Inflammatory macrophage (primary cell): ENCODE measurements at places on chromosomes 5 and 9.

DNA sequence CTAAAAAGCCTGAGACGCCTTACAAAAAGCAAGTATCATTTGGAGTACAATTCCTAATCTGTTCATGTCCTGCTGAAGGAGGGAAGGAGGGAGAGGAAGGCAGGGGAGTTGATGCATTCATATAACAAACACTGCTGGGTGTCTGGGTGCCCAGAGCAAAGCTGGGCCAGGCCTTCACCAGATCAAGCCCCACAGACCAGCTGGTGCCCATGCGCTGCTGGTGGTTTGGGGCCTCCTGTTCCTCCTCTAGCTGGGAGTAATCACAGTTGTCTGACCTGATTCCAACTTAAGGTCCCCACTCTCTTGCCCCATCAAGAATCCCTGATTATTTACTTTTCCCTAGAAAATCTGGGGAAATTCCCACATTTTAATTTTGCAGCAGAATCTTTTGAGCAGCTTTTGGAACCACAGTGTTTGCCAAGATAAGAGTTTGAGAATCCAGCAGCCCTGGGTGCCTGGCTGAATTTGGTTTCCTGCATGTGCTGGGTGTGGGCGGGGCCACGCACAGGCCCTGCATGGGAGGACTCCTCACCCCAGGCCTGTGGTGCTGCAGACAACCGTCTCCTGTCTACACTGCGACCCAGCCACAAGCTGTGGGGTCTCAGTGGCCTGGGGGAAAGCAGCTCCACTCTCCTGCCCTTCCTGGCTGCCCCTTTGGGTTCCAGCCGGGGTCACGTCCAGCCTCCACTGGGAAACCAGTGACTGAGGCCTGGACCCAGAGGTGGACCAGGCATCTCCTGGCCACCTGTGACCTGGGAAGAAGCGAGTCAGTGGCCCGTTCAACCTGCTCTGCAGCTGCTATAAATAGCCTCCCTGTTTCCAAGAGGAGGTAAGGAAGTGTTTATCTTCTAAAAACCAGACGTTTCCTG, 47.5 kb downstream of the NEURL1B start:
- no peak for DNase-seq

GRCh38 chr9:113632776-113633590, 169.5 kb downstream of the RGS3 start:
- DNase-seq, result peak; percentile 71

DNA sequence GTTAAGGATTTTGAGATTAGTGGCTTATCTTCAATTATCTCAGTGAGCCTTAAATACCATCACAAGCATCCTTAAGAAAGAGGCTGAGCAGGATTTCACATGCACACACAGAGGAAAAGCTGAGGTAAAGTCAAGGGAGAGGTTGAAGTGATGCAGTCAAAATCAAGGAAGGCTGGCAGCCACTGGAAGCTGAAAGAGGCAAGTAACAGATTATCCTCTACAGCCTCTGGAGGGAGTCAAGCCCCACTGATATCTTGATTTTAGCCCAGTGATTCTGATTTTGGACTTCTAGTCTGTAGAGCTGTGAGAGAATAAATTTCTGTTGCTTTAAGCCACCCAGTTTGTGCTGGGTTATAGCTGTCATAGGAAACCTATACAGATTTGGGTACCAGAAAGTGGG, 80.1 kb downstream of the ANKRD31 start:
- DNase-seq, result no peak

DNA sequence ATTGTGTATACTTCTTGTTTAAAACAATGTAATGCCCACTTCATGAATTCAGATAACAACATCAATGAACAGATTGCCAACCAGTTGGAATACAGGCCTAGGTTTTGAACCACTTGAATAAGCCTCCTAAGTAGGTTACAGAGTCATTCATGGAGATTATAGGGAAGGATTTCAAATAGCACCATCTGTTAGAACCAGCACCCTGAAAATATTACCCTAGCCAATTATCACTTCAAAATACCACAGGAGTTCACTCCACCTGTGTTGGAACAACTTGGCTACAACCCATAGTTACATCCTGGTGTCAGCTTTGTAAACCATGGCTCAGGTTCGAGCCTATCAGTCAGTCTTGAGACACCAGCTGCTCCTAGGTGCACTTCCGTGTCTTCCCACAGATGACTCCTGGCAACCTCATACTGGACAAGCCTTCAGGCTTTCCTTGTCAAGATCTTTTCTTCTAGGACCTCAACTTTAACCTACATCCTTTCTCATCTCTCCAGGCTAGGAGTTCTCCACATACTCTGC, 350.0 kb downstream of the DEPDC1B start:
- DNase-seq, result no peak

DNA sequence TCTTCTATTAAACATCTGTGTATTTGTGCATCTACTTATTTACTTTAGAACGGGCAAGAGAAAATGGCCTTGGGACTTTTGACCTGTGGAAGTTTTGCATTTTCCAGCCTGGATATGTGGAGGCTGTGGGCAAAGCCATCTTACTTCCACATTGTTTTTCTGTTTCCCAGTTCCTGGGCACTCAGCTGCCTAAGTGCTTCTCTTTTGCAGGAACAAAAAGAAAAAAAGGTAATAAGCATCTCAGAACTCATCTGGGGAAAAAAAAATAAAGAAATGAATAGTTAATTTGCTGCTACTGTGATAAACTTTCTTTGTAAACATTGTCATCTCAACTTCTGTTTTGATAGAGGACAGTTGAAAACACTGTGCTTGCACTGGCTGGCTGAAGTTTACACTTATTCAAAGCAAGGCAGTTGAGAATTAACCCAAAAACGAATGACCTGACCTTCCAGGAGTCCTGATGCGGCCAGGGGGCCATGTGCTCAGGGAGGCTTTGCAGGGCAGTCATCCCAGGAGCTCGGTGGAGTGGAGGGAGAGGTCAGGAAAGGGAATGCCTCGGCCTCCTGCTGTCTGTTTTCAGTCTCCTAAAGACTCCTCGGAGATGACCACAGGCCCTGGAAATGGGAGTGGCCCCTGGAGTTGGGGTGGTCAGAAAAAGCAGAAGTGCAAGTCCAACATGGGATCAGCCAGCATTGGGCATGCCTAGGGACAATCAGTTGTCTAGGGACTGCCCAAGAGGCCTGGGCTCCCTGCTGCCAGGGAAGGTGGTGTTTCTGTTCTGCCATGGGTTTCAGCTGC, 75.5 kb downstream of the RAI14 start:
- DNase-seq, result peak; percentile 2

DNA sequence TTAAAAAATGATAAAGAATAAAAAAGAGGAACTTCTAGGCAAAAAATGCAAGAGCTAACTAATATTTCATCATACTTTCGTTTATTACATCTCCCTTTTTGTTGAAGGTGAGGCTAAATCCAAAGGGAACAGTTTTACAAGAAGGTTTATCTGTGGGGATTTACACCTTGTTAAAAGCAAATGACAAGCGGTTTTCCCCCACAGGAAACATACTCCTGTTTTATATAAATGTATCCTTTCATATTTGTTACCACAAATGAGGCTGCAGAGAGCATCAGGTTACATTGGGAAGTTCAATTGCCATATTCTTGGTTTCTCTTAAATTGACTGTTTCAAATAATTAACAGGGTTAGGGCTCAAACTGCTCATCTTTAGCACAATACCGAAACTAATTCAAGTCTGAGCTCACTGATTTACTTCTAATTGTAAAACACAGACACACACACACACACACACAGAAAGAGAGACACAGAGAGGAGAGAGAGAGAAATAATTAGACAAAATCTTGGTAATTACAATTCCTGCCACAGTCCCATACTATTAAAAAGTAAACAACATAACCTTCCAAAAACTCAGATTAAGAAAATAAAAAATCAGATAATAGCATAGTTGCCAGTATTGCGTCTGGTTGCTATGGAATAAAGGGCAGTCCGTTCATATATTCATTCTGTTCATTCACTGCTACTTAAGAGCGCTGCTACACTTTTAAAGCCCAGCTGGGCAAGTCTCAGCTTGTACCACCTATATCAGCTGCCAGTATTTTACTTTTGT, 17.1 kb downstream of the RFX3 start:
- peak; percentile 68 for DNase-seq

DNA sequence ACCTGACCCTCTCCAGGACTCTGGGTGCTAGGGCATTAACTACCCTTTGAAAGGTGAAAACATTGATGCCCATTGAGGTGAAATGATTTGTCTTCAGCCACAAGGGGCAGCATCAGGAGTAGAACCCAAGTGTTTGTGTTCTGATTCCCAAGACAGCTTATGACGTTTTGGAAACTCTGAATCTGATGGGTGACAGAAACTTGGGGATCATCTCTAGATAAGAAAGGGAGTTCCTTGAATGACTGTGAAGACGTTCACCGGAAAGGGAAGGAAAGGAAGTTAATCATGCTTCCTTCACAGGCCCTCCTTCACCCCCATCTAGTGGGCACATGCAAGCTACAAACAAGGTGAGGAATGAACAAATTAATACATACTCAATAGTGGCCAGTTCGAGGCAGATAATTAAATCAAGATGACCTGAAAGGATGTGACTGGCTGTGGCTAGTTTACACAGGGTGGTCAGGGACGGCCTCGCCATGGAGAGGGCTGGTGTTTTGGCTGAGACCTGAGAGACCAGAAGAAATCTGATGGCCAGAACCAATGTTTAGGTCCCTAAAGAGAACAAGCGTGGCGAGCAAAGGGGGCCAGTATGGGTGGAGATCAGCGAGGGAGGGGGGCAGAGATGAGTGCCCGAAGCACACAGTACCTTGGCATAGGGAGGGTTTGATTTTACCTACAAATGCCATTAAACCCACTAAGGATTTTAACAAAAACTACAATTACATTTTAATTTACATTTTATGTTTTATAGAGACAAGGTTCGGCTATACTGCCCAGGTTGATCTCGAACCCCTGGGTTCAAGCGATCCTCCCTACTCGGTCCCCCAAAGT, 937 bp upstream of the SLC26A2 start:
- DNase-seq, result peak; percentile 63

DNA sequence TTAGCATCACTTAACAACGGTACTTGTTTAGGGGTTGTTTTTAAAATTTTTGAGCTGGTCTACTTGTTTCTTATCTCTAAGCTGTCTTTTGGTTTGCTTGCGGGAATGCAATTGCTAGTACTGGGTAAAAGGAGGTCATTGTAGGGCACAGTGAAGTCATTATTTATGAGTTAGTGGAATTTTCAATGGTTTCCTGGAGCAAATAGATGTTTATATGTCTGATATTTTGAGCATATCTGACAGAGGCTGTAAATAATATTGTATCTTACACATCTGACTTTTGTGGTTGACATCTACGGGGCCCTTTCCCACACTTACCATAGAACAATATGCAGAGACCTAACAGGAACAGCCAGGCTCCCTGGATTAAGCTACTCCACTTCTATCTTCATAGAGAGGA, 90.4 kb upstream of the IL6ST start:
- DNase-seq, result no peak

- DNase-seq, result no peak
Observed at GRCh38 chr5:4735261-4735660, 404.9 kb upstream of the ADAMTS16 start.

DNA sequence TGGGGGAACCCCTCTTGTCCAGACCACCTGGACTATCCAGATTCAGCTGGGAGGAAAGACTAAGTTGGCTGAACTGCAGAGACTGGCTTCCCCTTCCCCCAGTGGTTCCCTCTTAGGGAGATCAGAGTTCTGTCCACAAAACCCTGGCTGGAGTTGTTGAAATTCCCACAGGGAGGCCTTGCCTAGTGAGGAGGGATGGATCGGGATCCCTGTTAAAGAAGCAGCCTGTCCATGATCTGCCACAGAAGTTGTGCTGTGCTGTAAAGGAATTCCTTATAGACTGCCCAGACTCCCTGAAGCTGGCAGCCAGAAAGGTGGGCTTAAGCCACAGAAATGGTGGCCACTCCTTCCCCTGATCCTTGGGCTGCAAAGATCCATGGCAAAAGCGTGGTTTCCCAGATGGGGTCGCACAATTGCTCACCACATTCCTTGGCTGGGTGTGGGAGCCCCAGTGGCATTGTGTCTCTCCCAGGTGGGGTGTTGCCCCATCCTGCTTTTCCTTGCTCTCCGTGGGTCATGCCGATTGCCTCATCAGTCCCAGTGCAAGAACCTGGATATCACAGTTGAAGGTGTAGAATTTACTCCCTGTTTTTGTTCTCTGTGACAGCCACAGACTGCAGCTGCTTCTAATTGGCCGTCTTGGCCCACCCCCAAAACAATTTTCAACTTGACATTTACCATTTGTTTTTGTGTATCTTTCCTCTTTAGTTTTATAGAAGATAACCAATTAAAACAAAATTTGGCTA, 342.4 kb downstream of the FGF10 start:
- no peak for DNase-seq

GRCh38 chr9:38227656-38228055, 158.6 kb upstream of the SHB start:
- DNase-seq, result peak; percentile 3

DNA sequence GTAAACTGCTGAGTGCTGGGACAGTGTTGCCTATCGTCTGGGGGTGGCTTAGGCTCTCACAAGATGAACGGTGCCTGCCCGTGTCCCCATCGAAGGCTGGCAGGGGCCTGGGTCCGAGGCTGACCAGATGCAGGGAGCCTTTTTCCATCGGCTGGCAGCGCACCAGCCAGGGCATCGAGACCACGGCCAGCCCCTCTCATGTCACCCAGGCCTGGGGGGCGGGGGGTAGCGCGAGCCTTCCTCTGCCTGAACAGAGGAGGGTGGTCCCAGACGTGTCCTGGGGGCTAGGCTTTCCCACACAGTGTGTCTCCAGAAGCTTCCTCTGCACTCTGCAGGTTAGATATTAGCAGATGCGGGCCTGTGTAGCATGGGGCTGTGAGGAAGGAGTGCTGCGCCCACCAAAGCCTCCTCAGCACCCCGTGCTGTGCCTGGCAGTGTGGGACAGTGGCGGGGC, 17.3 kb downstream of the FGD3 start:
- DNase-seq, result peak; percentile 9

DNA sequence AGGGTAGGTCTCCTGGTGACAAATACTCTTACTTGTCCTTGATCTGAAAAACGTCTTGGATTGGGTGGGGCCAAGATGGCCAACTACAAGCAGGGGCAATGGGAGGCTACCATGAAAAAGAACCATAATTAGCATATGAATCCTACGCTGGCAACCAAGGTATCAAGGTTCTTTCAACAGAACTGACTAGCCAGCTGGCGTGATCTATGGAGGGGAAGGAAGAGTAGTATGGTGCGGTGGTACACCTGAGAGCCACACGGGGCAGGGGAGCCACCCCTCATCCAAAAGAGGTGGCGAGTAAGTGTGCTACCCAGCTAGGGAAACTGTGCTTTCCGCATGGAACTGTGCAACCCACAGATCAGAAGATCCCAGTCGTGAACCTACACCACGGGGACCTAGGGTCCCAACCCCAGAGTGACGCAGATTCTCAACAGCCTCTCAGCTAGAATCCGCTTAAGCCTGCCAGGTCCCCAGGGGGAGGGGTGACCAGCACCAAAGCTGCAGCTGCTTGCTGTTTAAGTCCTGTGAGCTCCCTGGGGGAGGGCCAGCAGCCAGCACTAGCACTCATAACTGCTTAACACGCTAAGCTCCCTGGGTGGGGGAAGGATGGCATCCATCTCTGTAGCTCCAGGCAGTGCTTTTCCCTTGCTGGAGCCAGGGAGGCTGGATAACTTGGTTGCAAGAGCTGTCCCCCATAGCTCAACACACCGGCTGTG, 334.8 kb downstream of the FBXL17 start:
- no peak for DNase-seq
